ENCODE measurements at places on chromosomes 13 and 19.
A peak's percentile ranks its signal among the peaks of the same experiment; 100 is the strongest.

DNA sequence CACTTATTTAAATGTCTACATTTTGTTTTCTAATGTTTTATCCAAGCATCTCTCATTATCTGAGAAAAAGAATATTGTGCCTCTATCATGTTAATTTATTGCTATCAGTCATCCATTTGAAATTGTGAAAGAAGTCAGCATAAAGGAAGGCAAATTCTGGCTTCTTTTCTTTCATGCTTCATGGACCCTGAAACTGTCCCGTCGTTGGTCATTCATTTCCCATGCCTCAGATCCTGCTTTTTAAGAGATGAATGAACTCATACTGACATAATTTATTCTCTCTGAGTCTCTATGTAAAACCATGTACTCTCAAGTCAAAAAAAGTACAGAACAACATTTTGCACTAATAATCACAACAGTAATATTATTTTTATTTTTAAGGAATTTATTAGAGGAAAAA lies 2512.0 kb downstream of the PCDH9 start:
- no peak overlapping the region for H3K27ac ChIP-seq
- H3K36me3 ChIP-seq: no peaks in the 10 kb centered on the region
- no peak overlapping the region for H3K4me3 ChIP-seq
- H3K27me3 ChIP-seq: no peaks in the 10 kb centered on the region
- no peak for DNase-seq

DNA sequence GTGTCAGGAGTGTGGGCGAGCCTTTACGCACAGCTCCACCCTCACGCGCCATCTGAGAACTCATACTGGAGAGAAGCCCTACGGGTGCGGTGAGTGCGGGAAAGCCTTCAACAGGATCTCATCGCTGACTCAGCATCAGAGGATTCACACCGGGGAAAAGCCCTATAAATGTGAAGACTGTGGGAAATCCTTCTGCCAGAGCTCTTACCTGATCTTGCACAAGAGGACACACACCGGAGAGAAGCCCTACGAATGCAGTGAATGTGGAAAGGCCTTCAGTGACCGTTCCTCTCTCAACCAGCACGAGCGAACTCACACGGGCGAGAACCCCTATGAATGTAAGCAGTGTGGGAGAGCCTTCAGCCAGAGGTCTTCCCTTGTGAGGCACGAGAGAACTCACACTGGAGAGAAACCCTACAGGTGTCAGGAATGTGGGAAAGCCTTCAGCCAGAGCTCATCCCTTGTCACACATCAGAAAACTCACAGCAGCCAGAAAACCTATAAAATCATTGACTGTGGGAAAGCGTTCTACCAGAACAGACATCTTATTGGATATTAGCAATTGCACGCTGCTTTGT lies 6.9 kb upstream of the ZNF555 start:
- H3K27ac ChIP-seq: no peak overlapping the region
- peaks cover 5% of the 10 kb centered on the region for H3K36me3 ChIP-seq
- H3K4me3 ChIP-seq: no peak overlapping the region
- H3K27me3 ChIP-seq: no peaks in the 10 kb centered on the region

DNA sequence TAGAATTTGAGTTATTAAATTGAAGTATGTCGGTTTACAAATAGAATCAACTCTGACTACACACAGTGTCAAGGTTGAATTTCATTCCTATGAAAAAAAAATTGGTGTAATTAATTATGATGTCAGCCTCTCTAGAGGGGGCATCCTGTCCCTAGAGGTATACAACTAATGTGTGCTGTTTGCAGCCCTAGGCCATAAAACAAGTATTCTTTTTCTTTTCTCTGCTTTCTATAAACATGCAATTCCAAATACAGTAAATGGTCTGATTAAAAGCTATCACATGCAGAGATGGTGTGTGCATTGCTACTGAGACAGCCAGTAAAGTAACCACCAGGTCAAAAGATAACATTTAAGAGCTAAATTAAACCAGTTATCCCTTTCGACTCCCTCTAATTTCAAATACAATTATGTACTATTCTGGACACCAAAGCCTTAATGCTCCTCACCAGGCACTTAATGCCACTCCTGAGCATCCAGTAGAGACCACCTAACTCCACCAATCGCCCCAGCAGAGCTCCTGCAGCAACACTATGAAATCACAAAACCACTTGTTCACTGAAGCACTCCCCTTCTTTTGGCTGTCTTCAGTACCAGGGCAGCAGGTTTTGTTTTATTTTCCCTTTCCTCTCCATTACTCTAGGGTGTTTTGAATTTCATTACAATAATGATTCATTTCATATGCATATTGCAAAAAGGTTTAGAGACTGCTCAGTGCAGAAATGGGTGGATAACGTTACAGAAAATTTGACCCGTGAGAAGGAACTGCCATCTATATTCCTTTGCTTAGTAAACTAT lies 426.9 kb downstream of the PCDH9 start:
- H3K36me3 ChIP-seq: no peaks in the 10 kb centered on the region
- H3K27ac ChIP-seq: no peak overlapping the region
- no peaks in the 10 kb centered on the region for H3K27me3 ChIP-seq
- DNase-seq: no peak
- no peak overlapping the region for H3K4me3 ChIP-seq

DNA sequence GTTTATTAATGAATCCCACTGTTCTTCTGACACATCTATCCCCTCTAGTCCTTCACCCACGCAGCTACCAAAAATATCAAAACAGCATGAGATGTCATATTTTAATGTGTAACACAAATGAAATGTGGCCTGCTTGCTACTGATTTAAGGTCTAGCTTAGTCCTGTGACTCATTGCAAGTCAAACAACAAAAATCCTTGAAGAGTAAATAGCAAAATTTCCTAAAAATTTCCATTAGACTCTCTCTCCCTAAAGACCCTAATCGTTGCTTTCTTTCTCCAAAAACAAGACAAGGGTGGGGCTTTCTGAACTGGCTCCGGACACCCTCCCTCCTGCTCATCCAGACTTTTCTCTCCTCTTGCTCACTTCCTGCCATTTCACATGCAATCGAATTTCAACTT lies 99.9 kb upstream of the IPO5 start:
- no peak overlapping the region for H3K4me3 ChIP-seq
- no peaks in the 10 kb centered on the region for H3K27me3 ChIP-seq
- no peaks in the 10 kb centered on the region for H3K36me3 ChIP-seq
- H3K27ac ChIP-seq: peak overlapping the region; percentile 28
- peaks cover 21% of the 10 kb centered on the region for H3K4me1 ChIP-seq
- DNase-seq: peak; percentile 59

Measured in PC-3 (cell line).